Fibroblast of the conjunctiva (primary cell): ENCODE measurements at places on chromosomes 1 and 21.
A peak's percentile ranks its signal among the peaks of the same experiment; 100 is the strongest.

- peak; percentile 18 for DNase-seq
These were observed 525.5 kb downstream of the MATN1 start for GRCh38 chr1:30197639-30198450.

DNA sequence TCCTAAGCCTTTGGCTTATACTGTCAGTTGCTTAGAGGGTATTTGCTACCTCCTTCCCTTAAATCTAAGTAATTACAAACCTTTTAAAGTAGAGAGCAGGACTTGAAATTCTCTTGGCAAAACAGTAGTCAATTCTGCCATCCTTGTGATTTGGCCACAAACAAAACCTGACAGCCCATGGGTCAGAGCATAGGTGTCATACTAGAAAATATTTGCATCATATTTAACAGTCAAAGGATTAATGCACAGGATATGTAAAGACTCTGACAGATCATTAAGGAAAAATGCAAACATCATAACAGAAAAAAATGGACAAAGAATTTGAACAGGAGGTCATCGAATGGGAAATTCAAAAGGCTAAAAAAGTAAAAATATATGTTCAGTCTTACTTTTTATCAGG, 50.5 kb downstream of the ZFYVE9 start:
- no peak for DNase-seq

DNA sequence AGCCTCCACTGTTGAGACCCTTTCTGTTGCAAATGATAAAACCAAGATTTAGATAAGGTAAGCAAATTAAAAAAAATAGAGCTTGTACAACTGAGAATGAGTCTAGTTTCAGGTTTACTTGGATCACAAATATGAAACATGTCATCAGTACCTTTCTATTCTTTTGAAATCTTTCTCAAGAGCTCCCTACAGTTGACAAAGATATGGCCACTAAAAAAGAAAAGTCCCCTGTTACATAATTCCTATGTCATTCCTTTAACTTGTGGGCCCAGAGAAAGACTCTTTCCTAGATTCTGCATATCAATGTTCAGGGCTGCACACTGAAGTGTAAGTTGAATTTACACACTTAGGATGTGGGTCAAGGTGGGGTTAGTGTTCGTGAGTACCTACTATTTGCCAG, 168.1 kb downstream of the PLA2G4A start:
- no peak for DNase-seq

GRCh38 chr1:70546726-70547125, 135.7 kb downstream of the CTH start:
- no peak for DNase-seq

DNA sequence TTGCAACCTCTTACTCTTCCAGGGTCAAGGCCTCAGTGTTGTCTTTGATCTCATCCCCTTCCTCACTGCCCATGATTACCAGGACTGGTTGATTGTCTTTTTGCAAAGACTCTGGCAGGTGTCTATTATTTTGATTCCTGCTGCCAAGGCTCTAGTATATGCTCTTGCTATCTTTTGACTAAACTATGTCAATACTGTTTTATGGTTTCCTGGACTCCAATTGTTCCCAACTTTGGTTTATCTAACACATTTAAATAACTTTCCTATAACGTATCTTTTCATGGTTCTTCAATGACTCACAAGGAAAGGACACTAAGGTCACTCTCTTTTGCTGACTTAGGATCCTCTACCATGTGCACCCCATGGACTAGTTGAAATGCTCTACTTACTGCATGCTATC, 141.5 kb downstream of the PTPRC start:
- DNase-seq, result no peak

DNA sequence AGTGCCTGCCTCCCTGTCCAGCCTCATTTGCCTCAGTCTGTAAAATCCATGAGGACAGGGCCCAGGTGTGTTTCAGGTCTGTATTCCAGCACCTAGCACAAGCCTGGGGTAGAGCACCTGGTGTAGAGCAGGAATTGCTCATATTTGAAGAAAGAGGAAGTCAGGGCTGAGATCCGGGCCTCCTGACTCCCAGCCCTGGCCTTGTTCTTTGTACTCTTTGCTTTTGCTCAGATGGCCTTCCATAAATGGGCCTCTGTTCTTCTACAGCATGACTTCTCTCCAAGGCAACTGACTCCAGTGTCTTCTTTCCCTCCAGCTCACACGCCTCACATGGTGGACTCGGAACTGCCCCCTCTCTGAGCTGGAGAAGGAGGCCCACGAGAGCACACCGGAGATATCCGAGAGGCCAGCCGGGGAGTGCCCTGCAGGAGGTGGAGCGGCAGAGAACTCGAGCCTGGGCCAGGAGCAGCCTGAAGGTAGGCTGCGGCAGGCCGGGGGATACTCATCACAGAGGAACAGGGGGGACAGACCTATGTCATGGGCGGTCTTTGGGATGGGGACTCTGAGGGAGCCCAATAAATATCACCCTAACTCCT, 19.7 kb downstream of the SLC5A9 start:
- DNase-seq, result no peak

DNA sequence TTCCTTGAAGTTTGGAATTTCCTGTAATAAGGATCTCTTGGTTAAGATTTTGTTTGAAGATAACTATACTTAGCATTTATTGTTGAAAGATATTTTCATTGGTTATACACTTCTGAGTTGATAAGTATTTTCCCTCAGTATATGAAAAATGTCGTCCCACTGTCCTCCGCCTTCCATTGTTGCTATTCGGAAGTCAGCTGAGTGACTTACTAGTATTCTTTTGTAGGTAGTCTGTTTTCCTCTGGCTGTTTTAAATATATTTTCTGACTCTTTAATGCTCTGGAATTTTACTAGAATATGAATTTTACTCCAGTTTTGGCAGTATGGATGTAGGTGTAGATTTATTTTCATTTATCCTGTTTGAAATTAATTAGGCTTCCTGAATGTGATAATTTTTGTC, 498.7 kb upstream of the NFIA start:
- DNase-seq, result no peak

DNA sequence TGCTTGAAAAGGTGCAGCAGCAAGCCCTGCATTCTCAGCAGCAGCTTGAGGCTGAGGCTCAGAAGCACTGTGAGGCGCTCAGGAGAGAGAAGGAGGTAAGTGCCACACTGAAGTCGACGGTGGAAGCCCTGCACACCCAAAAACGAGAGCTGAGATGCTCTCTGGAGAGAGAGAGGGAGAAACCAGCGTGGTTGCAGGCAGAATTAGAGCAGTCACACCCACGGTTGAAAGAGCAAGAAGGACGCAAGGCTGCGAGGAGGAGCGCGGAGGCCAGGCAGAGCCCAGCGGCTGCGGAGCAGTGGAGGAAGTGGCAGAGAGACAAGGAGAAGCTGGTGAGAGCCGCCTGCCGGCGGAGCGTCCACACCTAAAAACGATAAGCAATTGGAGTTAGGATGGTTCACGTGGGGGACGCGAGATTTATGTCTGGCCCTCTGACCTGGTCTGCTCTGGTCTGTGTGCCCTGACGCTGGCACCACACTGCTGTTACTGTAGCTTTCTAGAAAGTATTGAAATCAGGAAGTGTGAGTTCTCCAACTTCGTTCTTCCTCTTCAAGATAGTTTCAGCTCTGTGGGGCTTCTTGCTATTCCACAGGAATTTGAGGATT, 26.7 kb upstream of the DIP2A start:
- DNase-seq, result no peak

DNA sequence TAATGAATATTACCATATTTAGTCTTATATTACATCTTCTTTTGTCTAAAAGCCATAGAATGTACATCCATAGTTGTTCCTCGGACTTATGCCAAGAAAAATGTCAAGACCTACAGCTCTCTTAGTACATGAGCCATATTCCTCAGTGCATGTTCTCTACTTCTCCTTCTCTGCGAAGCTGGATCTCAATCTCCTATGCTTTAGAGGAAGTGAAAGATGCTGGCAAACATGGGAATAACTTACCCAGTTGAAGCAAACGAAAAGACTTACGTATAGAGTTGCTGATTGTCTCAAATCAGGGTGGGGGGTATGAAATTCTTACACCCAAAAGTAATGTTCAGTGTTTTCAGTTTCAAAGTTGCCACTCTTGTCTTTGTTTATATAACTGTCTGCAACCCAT, 32.7 kb downstream of the OR13G1 start:
- DNase-seq, result no peak

- DNase-seq, result no peak
These were observed 164.7 kb downstream of the RUNX1 start for GRCh38 chr21:34884346-34884929.

- DNase-seq, result no peak
These were observed 179.2 kb downstream of the BACH1 start for GRCh38 chr21:29477941-29478340.

DNA sequence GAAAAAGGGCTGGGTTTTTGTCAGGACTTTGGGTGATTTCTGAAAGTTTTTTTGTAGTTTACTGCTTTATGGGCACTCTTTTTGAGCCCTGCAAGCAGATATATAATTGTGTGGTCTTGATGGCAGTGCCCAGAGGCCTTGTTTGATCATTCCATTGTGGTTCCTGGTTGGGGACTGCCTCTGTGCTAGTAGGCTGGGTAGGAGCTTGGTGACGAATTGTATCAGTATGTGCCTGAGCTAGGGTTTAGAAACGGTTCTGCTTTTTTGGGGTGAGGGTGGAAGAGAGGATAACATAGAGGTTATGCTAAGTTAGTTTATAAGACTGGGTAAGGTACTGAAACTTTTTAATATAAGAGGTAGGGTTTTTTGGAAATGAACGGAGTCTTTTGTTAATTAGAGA, 139.7 kb upstream of the ETV3 start:
- no peak for DNase-seq

- no peak for DNase-seq
These were observed 926 bp upstream of the ATP1B1 start for GRCh38 chr1:169105434-169106094.

DNA sequence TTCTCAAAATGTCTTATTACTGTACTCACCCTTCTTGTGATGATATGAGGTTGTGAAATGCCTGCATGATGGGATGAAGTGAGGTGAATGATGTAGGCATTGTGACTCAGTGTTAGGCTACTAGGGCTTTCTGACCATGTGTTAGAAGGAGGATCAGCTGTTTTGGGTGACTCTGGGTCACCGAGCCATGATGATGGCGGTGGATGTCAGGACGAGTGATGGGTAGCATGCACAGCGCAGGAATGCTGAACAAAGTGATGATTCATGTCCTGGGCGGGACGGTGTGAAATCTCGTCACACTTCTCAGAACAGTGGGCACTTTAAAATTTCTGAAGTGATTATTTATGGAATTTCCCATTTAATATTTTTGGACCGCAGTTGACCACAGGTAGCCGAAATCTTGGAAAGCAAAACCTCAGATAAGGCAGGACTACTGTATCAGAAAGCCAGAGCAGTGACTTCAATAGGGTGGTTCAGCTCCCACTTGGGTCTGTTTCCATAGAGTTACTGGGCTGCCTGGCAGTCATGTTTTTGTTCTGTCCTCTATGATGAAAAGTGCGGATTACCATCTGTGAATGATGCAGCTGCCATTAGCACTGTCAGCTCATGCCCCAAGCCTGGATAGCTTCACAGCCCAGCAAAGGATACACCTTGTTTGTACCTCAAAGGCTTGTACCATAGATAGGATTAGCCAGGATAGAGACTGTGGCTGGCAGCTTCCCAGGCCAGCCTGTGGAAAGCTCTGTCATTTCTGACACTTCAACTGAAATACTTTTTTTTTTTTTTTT, 26.6 kb downstream of the IL6R start:
- peak; percentile 67 for DNase-seq

- DNase-seq, result no peak
These were observed 93.9 kb downstream of the SLC30A10 start for GRCh38 chr1:219834314-219834917.

- no peak for DNase-seq
These were observed 44.9 kb upstream of the USP24 start for GRCh38 chr1:55259911-55260609.

- DNase-seq, result peak; percentile 20
These were observed 25.3 kb downstream of the CEP104 start for GRCh38 chr1:3831689-3832088.
